ENCODE measurements at places on chromosomes 3 and 15. TPM values are rescaled to one million over a fixed set of nuclear protein-coding genes. Genes with fewer than 3 reads are reported as not detected.

AP3B2 gene
- total RNA-seq, result 0.14 TPM

MKRN3 gene
- 9.6 TPM for total RNA-seq

ANKRD63 gene
- 0.37 TPM for total RNA-seq

LINGO1 gene
- total RNA-seq, result not detected

RTP4 gene
- total RNA-seq, result 16.6 TPM

GOLGA8K gene
- total RNA-seq, result not detected

PDE12 gene
- total RNA-seq, result 7.6 TPM

EPHA6 gene
- total RNA-seq, result 7.3 TPM

OPA1 gene
- total RNA-seq, result 51.9 TPM

ZIC1 gene
- total RNA-seq, result 20.8 TPM

DUOXA1 gene
- total RNA-seq, result not detected

XCR1 gene
- total RNA-seq, result not detected

FGF7 gene
- total RNA-seq, result 3.6 TPM

GUCA1C gene
- total RNA-seq, result not detected

SERINC4 gene
- not detected for total RNA-seq

RPN1 gene
- 525 TPM for total RNA-seq

PSTPIP1 gene
- total RNA-seq, result 0.19 TPM

LRRC34 gene
- 0.43 TPM for total RNA-seq

THRB gene
- 1.2 TPM for total RNA-seq

RTP3 gene
- 0.41 TPM for total RNA-seq

GLDN gene
- 66.0 TPM for total RNA-seq

SCAMP2 gene
- total RNA-seq, result 21.3 TPM

CAND2 gene
- 0.31 TPM for total RNA-seq

EEF1AKMT4 gene
- 19.5 TPM for total RNA-seq

ATP8B4 gene
- total RNA-seq, result 0.04 TPM

TSC22D2 gene
- total RNA-seq, result 7.2 TPM

VEPH1 gene
- total RNA-seq, result 8.9 TPM

All from H4 (cell line).